Spleen (tissue), 13 donors: ENCODE measurements at places on chromosomes 16 and 17. TPM values are rescaled to one million over a fixed set of nuclear protein-coding genes. Genes with fewer than 3 reads are reported as not detected.

Gene CNTD1
- total RNA-seq: not detected

Gene BCAR1
- 71.3 TPM for total RNA-seq

Gene PRSS22
- not detected for total RNA-seq

Gene CCDC78
- 6.4 TPM for total RNA-seq

Gene KIF19
- total RNA-seq: 22.5 TPM

Gene VTN
- 1.7 TPM for total RNA-seq

Gene KRT33B
- not detected for total RNA-seq

Gene RAMP2
- total RNA-seq: 29.3 TPM

Gene SYNGR3
- total RNA-seq: 1.7 TPM

Gene HOXB2
- 10.3 TPM for total RNA-seq

Gene TEKT5
- not detected for total RNA-seq

Gene PYDC1
- total RNA-seq: not detected

Gene MILR1
- total RNA-seq: 29.1 TPM

Gene HDAC5
- total RNA-seq: 59.4 TPM

Gene FBXL16
- 1.5 TPM for total RNA-seq

Gene NME1
- total RNA-seq: 22.0 TPM

Gene GEMIN4
- total RNA-seq: 19.0 TPM

Gene TP53TG3B
- total RNA-seq: not detected

Gene GPR179
- 0.17 TPM for total RNA-seq

Gene GPR142
- 2.2 TPM for total RNA-seq

Gene FOXC2
- not detected for total RNA-seq

Gene C17orf113
- 0.59 TPM for total RNA-seq

Gene LAT
- 37.8 TPM for total RNA-seq

Gene ATP2A3
- total RNA-seq: 229 TPM

Gene SENP3
- 40.2 TPM for total RNA-seq

Gene SBK1
- 2.6 TPM for total RNA-seq

Gene TGFB1I1
- 69.0 TPM for total RNA-seq

Gene CDRT15L2
- total RNA-seq: not detected

Gene KCNH6
- total RNA-seq: not detected

Gene TBC1D3I
- total RNA-seq: 0.63 TPM

Gene ZNF75A
- 42.5 TPM for total RNA-seq

Gene TMEM92
- not detected for total RNA-seq

Gene ARL6IP1
- 91.5 TPM for total RNA-seq

Gene CIITA
- 88.0 TPM for total RNA-seq

Gene ABR
- total RNA-seq: 121 TPM

Gene KCNJ16
- total RNA-seq: 2.0 TPM

Gene WNT9B
- total RNA-seq: 3.0 TPM

Gene TBL3
- total RNA-seq: 27.0 TPM
